ENCODE measurements at places on chromosomes 3 and 15.

DNA sequence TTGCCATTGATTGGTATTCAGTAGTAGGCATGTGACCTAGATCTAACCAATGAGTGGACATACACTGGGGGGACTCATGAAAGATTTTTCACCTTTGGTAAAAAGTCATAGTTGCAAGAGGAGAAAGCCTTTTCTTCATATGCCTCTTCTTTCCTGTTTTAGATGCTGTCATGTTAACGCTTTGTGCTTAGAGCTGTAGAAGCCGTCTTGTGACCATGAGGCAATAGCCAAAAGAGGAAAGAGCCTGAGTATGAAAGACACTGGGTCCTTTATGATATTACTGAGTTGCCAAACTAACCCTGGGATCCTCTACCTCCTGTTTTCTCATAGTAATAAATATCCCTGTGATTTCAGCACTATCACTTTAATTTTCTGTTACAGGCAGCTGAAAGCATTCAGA, 396.0 kb downstream of the FHIT start:
- DNase-seq, result no peak

GRCh38 chr15:76060118-76060989, 569 bp downstream of the TMEM266 start:
- no peak for DNase-seq

DNA sequence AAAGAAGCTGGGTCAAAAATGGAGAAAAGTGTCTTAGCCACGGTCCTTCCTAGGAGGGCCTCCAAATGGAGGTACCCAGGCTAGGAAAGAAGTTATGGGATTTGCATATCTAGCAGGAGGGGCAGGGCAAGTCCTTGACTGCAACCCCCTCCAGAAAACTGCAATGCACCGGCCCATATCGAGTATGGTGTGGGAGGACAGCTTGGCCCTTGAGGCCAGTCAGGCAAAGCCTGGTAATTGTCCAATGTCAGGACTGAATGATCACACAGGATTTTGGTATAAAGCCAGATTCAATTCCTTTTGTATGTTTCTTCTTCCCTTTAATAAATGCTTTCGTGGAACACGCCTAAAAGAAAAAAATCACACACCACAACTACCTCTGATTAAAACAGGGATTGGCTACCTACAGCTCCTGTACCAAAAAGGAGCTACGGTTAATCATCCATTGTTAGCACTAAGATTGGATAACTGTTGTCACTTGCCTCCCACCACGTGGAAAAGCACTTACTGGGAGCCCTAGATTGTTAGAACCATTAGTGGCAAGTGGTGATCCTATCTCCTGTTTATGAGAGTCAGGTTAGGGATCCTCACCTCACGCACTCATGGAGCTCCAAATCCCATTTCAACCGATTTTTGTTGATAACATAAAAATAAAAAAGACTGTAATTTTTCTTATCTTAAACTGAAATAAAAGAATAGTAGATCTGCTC, 1.2 kb downstream of the ZNF770 start:
- no peak for DNase-seq

GRCh38 chr3:41847679-41848078, 114.2 kb downstream of the ULK4 start:
- DNase-seq, result no peak

- DNase-seq, result no peak
These were observed 9.5 kb upstream of the IL12A start for GRCh38 chr3:159978918-159979703.

DNA sequence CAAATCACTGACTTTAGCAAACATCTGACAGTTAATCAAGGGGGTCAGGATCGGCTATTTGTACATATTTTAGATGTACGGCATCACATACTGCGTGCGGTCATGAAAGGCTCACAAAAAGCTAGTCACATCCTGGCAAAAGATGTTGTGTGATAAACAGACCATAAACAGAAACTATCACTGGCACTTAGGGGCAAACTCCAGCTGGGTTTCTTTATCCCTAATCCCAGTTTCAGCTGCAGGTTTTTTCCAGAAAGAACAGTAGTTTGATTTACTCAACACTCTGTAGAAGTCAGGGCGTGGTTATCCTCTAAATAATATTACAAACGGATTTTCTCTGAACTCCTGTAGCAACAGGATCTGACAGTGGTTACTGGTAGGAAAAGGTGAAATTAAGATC, 112.4 kb upstream of the BHLHE40 start:
- DNase-seq, result no peak

- no peak for DNase-seq
These were observed 48.5 kb upstream of the TSPAN3 start for GRCh38 chr15:77119446-77119845.

DNA sequence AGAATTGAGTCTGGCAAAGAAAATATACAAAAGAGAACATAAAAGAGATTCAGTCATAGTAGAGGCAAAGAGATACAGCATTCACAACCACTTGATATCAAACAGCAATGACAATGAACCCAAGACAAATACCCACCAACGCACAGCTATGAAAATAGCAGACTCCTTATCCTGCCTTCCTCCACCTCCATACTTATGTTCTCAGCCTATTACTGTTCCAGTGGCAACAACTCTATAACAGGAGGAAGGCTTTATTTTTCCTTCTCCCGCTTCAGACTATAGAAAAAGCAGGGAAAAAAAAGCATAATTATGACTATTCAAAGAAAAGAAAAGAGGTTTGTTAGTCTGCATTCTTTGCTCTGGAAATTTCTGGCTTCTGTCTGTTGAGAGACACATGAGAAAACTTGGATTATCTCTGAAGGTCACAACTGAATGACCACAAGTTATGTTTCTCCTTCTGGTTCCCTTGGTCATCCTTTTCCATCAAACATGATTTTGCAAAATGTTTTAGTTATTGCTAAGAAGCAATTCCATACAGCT, 81.2 kb upstream of the PLXND1 start:
- DNase-seq, result no peak

DNA sequence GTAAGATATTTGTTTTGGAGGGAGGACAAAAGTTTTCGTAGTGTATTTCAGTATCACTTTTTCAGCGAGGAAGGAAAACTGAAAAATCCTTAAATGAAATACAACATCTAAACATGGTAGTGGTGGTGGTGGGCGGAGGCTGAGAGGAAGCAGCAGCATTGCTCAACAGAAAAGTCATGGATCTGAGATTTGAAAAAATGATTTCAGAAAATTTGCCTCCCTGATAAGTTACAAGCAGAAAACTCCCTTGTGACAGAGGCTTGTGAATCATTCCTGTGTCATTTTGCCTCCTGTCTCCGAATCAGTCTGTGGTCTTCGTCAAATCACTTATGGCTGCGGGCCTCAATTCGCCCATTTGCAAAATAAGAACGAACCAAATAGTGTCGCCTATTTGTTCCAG, 965 bp upstream of the CRBN start:
- DNase-seq, result no peak

- DNase-seq, result no peak
These were observed 55.7 kb downstream of the IQSEC1 start for GRCh38 chr3:13017361-13018042.

- no peak for DNase-seq
These were observed 37.5 kb downstream of the CTDSPL start for GRCh38 chr3:37899101-37899707.

DNA sequence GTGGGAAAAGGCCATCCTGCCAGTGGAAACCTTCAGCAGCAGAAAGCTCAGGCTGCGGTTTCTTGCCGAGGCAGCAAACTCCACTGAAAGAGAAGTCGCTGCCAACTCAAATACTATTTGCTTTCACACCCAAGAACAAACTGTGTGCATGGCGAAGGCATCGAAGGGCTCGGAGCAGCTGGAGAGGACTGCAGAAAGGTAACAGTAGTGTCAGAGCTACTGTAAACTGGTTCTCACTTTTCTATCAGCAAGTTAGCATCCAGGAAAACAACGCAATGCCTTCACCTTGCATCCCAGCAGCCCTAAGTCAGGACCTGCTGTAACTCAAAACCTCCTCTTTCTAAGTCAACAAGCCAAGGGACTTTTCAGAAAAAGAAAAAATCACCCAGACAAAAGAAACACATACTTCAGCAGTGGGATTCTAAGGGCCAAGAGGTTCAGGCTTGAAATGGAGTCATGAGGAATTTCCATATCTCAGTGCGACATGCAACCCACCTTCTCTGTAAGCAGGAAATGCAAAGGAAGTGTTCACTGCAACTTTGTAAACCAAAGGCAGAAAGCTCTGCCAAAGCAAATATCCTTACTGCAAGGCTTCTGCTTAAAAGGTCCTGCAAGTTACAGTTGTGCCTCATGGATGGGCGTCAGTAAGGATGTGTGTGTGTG, 193.5 kb downstream of the FOXP1 start:
- no peak for DNase-seq

GRCh38 chr3:126683069-126683468, 21.0 kb upstream of the CHCHD6 start:
- no peak for DNase-seq

DNA sequence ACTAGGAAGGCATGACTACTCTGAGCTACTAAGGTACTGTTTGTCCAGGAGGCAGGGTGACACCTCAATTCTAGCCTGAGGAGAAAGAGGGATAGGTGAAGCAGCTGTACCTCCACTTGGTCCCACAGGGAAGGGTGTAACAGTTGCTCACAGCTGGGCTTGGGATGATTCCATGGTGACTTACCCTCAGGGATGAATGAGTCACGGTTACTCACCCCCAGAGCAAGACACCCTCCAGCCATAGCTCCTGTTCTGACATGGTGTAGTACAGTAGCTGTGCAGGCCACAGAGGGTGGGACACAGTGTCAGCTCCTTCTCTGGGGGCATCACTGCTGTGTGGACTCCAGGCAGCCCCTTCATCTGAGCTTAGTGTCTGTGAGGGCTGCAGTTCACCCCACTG, 868.6 kb upstream of the SEMA6D start:
- DNase-seq, result peak; percentile 58

GRCh38 chr3:40924559-40925141, 274.7 kb upstream of the CTNNB1 start:
- DNase-seq, result no peak

GRCh38 chr3:197554196-197554561, 1.6 kb downstream of the BDH1 start:
- no peak for DNase-seq

DNA sequence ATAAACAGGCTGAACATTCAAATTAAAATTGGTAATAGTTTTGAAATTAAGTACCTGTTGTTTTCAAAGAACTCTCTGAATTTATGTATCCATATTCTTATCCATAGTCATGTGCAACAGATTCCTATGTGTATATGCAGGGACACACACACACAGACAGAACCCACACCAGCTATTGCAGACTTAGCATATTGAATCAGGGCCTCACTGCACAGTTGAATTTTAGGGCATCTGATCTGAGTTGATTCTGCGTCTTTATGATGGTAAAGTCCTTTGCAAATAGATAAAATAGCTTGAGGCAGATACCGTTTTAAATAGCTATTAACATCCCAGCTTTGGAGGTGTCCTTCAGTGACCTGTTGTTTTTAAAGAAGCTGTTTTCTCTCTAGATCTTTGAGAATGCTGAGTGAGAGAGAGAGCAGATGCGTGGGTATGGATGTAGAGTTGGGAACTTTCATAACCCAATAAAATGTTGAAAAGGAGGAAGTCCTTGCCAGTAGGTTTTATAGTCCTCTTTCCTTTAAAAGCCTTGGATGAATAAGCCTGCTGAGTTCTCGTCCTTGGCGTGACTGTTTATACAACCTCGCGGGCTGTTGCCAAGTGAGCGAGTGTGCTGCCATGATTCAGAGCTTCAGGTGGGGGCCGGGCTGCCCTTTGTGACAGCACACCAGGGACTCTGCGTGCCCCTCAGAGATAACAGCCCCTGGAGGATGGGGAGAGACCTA, 18.3 kb downstream of the MYZAP start:
- DNase-seq, result peak; percentile 78

Measured in GM04504 (cell line).